Stimulated activated CD4-positive, alpha-beta T cell treated with anti-CD3 and anti-CD28 coated beads, Interleukin-4, amount 100 ng/mL, for 24 hours (primary cell): ENCODE measurements at places on chromosomes 3 and 15.

GRCh38 chr3:107250221-107250620, 127.0 kb upstream of the CCDC54 start:
- DNase-seq = no peak

DNA sequence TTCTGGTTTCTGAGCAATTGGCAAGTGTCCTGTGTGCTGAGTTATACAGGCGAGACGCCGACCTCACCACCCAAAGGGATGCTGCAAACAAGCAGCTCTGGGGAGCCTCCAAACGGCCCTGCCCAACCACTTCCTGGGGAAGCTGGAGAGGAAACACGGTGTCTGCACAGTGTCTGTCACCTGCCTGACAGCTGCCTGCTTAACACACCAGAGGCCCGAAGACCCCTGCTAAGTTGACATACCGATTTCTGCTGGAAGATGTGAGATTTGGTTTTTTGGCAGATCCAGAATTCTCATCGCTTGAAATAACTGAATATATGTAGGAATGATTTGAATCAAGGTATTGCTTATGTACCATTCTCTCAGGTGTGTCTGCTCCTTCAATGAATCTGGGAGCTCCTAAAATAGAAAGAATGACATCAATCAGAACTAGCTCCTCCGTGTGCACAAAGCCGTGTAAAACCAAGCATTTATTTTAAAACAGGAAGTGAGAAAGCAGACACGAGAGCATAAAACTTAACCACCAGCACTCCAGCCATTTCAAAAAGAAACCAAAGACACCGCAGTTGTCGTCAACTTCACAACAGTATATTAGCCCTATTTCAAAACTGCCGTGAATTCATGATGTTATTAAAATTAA, 27.2 kb downstream of the LRRC2 start:
- DNase-seq = peak; percentile 70

- peak; percentile 45 for DNase-seq
Measured at GRCh38 chr3:28053759-28054158, 187.7 kb upstream of the CMC1 start.

GRCh38 chr3:129518038-129518561, 10.3 kb upstream of the RHO start:
- no peak for DNase-seq
